Pericardium fibroblast (primary cell): ENCODE measurements at places on chromosomes 2 and 18. TPM values are rescaled to one million over a fixed set of nuclear protein-coding genes. Genes with fewer than 3 reads are reported as not detected.

Gene VIT
- 1.2 and 3.4 TPM in 2 replicates for total RNA-seq

Gene GREB1L
- total RNA-seq, result 1.3 and 11.2 TPM in 2 replicates

Gene KLHL14
- total RNA-seq, result not detected in 2 replicates

Gene RUFY4
- not detected in 2 replicates for total RNA-seq

Gene GCFC2
- 12.2 and 24.2 TPM in 2 replicates for total RNA-seq

Gene UGT1A5
- not detected in 2 replicates for total RNA-seq

Gene DIPK1C
- total RNA-seq, result not detected in 2 replicates

Gene SIGLEC15
- not detected in 2 replicates for total RNA-seq

Gene COL4A4
- 0.43 and 15.9 TPM in 2 replicates for total RNA-seq

Gene LRRTM4
- not detected in 2 replicates for total RNA-seq

Gene ALK
- not detected in 2 replicates for total RNA-seq

Gene UNC50
- 42.7 and 50.7 TPM in 2 replicates for total RNA-seq

Gene IL18R1
- total RNA-seq, result 7.5 and 8.9 TPM in 2 replicates

Gene ST8SIA5
- total RNA-seq, result 0.09 TPM in 1 of 2 replicates, not detected in the other

Gene PDCL3
- 7.4 and 9.2 TPM in 2 replicates for total RNA-seq

Gene SATB2
- 1.2 and 3.1 TPM in 2 replicates for total RNA-seq

Gene HOXD13
- total RNA-seq, result not detected in 2 replicates

Gene GAL3ST2
- not detected in 2 replicates for total RNA-seq
